Nephron progenitor cell (in vitro differentiated cells): ENCODE measurements at places on chromosomes 5 and 9.
A peak's percentile ranks its signal among the peaks of the same experiment; 100 is the strongest.

DNA sequence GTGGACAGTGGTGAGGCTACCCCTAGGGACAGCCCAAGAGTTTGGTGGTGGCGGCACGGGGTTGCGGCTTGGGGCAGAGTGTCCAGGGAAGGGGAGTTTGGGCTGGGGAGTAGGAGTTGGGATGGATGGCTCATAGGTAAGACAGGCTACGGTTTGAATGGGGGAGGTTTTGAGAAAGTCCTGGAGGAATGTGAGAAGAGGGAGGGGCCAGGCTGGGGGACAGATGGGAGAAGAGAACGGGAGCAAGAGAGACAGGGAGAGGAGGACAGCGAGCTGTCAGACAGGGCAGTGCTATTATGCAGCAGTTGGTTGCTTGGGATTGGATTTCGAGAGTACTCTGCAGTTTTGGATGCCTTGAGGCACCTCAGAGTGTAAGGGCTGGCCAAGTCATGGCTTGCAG is 24.5 kb downstream of the PSD2 start:
- DNase-seq: no peak

DNA sequence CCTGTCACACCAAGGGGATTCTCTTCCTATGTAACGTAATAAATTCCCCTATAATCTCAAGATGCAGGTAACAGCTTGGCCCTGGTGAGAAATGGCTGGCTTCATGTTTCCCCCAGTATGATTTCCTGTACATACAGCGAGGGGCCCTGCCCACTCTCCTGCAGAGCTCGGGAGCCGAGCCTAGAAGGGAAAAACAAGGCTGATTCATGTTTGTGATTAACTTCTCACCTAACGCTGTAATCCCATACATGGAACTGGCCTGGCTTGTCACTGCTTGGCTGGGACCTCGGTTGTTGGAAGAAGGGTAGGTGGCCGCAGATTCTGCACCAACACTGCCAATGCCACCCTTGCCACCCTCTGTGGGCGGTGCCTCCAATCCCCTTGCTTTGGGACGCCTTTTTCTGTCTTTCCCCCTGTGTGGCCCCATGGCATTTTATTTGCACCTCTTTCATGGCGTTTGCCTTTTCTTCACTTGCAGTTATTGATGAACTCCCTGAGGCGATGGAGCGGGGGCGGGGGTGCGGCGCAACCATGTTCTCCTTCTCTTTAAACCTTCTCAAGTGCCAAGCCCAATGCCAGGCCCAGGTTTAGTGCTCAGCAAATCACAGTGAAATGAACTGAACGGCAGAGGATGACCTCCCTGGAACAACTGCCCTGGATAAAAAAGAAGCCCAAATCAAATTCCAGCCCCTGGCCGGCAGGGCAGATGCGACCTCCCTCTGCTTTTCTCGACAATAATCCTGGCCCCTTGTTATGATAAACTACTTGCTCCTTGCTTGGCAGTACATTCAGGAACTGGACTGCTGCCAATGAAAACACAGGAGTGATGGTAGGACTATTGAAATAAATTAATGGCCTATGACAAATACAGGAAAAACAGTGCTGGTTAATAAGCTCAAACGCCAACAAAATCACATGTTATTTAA is 108.1 kb downstream of the TMEM174 start:
- DNase-seq: no peak

- DNase-seq: no peak
Measured at GRCh38 chr9:4145482-4145881, 154.4 kb downstream of the GLIS3 start.

GRCh38 chr5:123086376-123087055 is 2.5 kb upstream of the PRDM6 start:
- peak; percentile 39 for DNase-seq

DNA sequence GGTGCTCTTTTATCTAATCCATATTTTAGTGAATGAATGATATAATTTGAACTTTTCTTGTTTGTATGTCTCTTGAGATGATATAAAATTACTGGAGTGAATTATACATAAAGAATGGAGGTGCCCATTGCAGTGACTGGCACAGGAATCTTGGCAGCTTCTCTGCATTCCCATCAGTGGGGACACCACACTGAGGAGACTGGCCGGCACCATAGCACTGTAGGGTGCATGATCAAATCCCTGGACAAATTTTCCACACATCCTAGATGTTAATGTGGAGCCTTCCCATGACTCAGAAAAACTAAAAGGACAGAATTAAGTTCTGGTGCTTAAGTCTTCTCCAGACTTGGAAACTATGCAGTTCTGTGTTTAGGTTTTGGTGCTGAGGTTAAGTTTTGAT is 124.1 kb downstream of the CEP120 start:
- no peak for DNase-seq

DNA sequence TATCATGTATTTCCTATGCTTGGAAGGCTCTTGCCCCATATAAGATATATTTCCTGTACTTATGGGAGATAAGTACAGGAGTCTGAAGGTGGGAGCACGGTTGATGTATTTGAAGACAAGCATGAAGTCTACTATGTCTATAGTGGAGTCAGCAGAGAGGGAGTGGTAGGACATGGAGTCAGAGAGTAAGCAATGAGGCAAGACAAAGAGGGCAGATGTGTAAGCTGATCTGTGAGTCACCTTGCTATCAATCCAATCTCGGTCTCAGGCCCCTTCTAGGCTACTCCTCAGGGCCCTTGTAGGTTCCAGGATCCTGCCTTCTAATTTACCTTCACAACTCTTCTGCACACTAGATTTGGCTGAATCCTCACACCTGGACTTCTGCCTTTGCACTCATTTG is 105.5 kb downstream of the MACIR start:
- DNase-seq: no peak

DNA sequence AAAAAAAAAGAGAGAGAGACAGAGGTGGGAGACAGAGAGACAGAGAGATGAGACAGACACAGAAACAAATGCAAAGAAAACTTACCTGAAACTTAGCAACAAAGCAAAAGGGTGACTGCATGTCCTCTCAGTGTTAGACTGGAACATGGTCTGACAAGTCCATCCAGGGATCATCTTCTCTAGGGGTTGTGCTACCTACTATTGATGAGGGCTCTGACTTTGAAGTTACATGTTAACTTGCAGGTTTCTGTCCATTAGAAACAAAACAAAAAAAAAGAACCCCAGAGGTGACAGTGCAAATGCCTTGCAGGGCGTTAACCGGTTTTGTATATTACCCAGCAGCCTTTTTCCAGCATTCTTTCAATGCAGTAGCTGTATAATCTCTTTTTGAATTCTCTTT is 13.6 kb upstream of the SPARC start:
- DNase-seq: no peak

GRCh38 chr5:54656261-54656728 is 138.7 kb downstream of the SNX18 start:
- DNase-seq: no peak

DNA sequence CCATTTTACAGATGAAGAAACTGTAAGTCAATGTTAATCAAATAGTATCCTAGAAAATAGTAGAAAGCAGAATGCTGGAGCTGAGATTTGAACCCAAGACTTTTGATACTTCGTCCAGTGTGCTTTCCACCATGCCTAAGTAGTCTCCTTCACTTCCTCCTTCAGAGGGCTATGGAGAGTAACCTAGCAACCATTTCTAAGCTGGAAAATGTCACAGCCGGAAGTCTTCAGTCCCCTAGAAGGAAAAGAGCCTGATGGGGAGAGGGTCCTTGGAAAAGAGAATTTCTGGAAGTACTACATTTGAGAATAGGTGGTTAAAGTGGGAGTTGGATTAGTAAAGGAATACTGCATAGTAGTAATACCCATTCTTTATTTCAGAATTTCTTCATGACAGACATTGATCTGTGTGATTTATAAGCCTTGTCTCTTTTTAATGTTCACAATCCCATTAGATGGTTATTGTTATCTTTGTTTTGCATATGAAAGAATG is 32.7 kb downstream of the PCDHAC2 start:
- DNase-seq: no peak

- DNase-seq: no peak
Measured at GRCh38 chr9:23587903-23588302, 238.1 kb downstream of the ELAVL2 start.

GRCh38 chr9:72812559-72813111 is 140.2 kb downstream of the ALDH1A1 start:
- DNase-seq: no peak

DNA sequence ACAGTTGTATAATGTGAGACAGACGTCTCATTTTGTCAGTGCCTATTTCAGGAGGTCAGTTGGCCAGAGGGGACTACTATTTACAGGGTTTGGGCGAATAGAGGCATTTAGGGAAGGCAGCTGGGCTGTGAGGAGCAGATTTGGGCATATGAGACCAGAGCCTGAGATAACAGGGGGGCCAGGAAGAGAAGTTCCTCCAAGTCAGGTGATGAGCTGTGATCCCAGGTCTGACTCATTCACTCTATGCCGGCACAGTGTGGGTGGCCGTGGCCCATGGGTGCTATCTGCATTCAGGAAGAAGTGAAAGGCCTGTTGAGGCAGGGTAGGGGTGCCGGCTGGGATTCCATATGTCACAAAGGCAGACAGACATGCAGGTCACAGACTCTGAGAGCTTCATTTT is 142.8 kb downstream of the PDZD2 start:
- DNase-seq: no peak

DNA sequence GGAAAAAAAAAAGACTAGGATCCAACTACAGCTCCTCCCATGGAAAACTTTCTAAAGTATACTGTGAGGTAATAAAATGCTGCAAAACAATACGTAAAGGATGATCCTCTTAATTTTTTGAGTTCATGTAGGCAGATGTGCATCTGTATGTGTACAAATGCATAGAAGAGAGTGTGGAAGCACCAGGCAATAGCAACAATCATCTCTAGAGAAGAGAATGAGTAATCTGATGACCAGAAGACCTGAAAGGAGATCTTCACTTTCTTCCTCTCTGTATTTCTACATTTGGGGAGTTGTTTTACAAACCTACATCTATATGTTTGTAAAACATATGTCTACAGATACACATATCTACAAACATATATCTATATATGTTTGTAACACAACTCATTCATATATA is 29.3 kb upstream of the SPDL1 start:
- no peak for DNase-seq

DNA sequence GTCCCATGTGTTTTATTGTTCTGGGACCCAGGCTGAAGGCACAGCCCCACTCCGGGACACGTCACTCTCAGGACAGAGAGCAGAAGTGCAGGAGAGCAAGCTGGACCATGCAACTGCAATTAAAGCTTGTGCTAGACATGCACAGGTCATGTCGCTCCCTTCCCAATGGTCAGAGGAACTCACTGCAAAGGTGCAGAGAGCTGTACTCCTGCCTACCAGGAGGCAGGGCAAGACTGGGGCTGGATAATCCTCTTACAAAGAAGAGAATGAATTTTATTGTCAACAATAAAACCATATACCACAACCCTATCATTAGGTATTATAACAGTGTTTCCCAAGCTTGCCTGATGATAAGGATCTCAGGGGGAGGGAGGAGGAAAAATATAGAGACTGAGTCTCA is 74.0 kb upstream of the NEK6 start:
- DNase-seq: no peak

DNA sequence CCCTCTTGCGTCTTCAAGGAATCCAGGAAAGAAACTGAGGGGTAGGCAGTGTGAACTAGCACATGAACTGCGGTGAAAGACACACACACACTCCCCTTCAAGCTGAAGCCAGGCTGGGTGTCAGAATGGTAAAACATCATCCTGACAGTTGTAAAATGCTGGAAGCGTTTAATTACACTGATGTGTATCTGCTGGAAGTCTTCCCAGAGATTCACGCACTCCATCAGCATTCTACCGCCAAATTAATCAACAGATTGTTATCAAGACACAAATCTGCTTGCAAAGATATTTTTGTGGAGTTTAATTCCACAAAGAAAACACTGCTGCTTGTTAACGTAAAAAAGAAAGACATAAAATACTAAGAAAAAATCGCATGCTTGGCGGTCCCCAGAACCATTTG is 241.0 kb upstream of the NFIL3 start:
- no peak for DNase-seq

DNA sequence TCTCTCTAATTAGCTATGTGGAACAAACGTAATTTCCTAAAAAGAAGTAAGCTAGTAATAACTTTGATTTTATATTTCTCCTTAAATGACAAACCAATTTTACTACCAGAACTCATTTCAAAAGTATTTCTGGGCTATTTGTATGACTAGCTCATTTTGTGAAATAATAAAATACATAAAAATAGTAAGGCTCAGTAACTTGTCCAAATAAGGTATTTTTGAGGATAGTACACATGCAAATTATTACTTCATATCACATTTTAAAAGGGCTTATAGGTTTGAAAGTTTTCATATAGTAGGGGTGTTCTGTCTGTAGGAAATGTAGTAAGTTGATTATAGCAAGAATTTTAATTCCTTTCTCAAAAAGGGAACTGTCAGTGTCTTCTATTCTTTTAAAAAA is 26.5 kb downstream of the C9orf85 start:
- no peak for DNase-seq

- peak; percentile 83 for DNase-seq
Measured at GRCh38 chr5:159510282-159510681, 180.0 kb upstream of the IL12B start.

DNA sequence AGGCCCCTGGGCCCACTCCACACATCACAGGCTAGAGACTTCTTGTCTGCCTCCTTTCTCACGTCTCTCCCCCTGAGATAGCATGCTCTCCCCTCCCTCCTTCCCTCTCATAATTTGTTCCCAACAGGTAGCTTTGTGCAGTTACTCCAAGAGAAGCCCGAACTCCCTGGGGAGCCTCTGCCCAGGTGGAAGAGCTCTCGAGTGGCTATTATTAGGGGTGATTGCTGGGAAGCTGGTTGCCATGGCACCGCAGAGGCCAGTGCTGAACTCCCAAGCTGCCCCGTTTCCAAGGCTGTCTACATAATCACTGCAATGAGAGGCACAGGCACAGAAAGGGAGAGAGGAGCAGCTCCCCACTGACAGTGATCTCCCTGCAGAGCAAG is 104.7 kb upstream of the GPR151 start:
- DNase-seq: no peak

DNA sequence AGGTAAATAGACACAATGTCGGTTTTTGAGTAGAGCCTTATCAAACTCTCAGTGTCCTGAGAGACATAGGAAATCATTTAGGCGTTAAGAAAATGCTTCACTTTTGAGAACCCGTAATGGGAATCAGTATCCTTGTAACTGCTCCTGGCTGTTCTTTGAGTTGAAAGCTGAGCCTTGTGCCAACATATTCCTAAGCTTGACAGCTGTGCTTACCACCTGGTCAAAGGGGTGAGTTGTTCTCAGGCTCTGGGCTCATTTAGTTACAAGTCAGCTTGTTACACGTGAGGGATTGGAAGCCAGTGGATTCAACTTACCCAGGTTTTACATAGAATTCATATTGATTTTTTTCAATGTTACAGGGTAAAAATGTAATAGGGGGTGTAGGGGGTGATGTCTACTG is 145.9 kb downstream of the GABRB2 start:
- DNase-seq: no peak

DNA sequence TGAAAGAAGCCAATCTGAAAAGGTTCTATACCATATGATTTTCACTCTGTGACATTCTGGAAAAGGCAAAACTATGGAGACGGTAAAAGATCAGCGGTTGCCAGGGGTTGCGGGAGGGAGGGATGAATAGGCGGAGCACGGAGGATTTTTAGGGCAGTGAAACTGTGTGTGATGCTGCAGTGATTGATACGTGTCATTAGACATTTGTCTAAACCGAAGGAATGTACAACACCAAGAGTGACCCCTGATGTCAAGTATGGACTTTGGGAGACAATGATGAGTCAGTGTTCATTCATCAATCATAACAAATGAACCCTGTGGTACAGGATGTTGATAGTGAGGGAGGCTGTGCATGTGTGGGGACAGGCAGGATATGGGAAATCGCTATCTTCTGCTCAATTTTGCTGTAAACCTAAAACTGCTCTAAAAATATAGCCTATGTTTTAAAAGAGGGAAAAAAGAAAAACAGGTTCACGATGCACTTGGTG is 34.4 kb downstream of the ERGIC1 start:
- DNase-seq: no peak
